ENCODE measurements at places on chromosomes 3 and 15.

- DNase-seq: no peak
These were observed 2.9 kb downstream of the NRROS start for GRCh38 chr3:196642434-196642833.

GRCh38 chr3:7640787-7641186 is 779.9 kb downstream of the GRM7 start:
- no peak for DNase-seq

- no peak for DNase-seq
These were observed 82.0 kb downstream of the ZIC4 start for GRCh38 chr3:147324356-147324755.

DNA sequence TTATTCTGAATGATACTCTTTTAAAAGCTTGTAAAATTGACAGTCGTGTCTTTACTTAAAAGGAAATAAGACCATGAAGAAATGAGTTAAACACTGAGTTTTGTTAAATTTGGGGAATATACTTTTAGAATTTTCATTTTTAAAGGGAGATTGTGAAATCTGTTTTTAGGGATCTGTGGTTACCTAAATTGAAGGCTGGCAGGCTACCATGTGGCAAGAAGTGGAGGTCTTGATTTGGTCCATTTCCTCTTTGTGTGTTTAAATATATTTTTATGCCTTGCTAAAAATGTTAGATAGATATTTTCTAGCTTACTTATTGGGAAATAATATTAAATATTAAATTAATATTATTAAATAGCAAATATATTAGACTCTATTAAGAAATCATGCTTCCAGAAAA is 36.6 kb upstream of the SLC22A13 start:
- DNase-seq: no peak

DNA sequence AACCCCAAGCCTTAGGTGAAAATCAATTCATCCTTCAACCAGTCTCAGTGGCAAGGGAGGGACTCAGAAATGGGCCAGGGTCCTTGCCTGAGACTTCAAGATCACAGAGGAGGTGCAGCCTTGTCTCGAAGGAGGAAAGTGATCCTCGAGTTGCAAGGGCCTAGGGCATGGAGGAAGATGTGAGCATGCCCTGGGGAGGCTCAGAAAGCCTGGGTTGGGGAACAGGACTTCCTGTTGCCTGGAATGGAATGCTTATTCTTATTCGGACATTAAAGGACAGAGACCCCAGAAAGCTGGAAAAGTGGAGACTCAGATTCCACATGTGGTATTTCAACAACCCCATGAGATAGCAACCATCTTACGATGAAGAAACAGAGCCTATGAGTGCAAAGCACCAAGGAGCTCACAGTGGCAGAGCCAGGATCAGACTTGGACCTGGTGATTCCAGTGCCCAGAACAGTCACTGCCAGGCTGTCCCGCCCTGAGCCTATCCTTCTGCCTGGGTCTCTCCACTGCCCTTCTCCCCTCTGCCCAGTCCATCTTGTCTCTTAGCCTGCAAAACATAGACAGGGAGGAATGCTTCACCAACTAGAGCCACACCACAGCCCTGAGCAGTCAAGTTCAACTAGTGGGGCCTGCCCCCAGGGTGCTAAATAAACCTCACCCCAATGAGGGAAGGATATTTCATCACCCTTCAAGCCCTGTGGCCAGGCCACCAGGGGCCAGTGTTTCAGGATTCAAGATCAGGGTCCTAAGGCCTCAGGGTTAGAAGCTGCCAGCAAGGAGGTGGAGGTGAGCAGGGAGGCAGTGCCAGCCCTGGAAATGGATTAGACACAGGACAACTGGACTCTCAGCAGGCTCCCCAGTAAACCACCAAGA is 21.9 kb downstream of the DAPK2 start:
- no peak for DNase-seq

GRCh38 chr3:43181202-43181821 is 75.4 kb upstream of the POMGNT2 start:
- no peak for DNase-seq

- no peak for DNase-seq
These were observed 435.7 kb downstream of the DIPK2A start for GRCh38 chr3:144407335-144407734.

DNA sequence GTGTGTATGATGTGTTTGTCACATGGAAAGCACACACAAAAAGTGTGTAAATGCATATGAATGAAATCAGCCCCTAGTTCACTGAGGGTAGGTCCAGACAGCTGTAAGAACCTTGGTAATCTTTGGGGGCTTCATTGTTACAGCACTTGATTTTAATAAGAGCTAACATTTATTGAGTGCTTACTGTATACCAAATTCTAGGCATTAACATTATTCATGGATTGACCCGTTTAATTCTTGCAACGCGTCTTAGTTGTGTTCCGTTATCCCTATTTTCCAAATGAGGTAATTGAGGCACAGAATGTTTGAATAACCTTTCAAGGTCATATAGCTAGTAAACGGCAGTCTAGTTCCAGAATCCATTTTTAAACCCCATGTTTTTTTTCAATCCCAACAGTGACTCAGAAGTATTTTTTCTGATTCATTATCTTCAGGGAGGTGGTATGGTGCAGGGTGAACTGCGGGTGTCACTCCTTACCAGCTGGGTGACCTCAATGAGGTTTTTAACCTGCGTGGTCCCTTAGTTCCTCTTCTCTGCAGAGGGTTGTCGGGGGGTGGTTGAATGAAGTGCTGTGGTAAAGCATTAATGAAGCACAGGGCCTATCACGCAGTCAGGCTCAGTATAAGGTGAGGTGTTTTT is 14.2 kb downstream of the RAB8B start:
- no peak for DNase-seq

DNA sequence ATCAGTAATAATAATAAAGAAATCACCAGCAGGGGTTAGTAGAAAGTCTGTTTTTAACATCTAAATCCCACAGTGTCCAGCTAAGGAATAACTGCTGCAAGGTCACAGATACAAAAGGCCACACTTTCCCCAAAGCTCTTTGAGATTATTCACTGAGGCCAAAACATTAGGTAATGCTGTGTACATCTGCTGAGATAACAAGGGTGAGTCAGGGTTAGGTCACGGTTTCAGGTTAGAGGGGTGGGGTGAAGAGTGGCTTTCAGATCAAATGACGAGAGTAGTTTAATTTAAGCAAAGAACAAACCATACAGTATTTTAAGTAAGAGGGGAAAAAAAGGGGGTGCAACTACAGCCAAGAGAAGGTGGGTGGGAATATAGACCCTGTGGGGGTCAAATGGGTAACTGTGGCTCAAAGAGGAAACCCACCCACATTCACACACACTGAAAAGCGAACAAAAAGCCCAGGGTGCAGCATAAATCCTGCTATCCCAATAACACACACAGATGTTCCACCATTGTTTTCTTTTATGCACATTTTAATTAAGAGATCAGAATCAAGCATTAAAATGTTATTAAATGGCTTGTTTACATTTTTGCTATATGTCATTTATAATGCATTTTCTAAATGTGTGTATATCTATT is 412.9 kb downstream of the TIGIT start:
- DNase-seq: no peak

- DNase-seq: no peak
These were observed 151.1 kb downstream of the DOCK3 start for GRCh38 chr3:50825841-50826240.

DNA sequence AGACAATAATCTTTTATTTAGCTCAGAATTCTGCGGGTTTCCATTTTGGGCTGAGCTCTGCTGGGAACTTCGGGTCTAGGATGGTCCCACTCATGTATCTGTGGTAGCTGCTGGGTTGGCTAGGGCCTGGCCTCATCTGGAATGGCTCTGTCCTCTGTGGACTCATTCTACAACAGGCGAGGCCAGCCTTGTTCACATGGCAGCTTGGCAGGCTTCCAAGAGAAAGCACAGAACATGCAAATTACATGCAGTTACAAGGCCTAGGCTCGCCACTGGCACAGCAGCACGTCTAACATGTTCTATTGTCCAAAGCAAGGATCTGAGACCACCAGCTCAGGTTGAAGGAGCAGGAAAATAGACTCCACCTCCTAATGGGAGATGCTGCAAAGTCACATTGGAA is 431.4 kb downstream of the PDCD6IP start:
- DNase-seq: no peak

- DNase-seq: no peak
These were observed 9.8 kb upstream of the ANKDD1A start for GRCh38 chr15:64901914-64902313.

DNA sequence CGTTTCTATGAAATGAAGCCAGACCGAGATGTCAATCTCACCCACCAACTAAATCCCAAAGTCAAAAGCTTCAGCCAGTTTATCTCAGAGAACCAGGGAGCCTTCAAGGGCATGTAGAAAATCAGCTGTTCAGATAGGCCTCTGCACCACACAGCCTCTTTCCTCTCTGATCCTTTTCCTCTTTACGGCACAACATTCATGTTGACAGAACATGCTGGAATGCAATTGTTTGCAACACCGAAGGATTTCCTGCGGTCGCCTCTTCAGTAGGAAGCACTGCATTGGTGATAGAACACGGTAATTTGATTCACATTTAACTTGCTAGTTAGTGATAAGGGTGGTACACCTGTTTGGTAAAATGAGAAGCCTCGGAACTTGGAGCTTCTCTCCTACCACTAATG is 41.9 kb upstream of the TRA2B start:
- DNase-seq: no peak

DNA sequence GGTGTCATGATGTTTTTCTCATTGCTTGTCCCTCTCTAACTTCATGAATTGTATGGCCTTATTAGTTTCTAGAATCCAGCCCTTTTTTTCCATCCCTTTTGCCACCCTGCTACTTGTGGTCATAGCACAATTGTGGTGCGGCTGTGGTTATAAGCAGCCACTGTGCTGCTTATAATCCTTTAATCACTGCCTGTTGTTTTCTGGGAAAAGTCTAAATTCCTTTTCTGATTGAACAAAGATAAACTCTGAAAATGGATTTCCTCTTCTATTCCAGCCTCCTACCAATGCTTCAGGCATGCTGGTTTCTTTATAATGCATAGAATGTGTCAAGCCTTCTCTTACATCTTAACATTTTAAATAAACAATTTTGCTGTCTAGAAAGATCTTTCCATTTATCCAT is 319.5 kb downstream of the C3orf38 start:
- no peak for DNase-seq

DNA sequence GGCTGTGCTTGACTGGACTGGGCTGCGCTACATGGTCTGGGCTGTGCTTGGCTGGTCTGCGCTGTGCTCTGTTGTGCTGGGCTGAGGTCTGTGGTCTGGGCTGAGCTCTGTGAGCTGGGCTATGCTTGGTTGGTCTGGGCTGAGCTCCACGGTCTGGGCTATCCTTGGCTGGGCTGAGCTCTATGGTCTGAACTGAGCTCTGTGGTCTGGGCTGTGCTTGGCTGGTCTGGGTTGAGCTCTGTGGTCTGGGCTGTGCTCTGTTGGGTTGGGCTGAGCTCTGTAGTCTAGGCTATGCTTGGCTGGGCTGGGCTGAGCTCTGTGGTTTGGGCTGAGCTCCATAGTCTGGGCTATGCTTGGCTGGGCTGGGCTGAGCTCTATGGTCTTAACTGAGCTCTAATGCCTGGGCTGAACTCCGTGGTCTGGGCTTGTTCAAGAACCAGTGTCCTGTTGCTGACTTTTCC is 92.0 kb downstream of the PLXNA1 start:
- DNase-seq: peak; percentile 63

DNA sequence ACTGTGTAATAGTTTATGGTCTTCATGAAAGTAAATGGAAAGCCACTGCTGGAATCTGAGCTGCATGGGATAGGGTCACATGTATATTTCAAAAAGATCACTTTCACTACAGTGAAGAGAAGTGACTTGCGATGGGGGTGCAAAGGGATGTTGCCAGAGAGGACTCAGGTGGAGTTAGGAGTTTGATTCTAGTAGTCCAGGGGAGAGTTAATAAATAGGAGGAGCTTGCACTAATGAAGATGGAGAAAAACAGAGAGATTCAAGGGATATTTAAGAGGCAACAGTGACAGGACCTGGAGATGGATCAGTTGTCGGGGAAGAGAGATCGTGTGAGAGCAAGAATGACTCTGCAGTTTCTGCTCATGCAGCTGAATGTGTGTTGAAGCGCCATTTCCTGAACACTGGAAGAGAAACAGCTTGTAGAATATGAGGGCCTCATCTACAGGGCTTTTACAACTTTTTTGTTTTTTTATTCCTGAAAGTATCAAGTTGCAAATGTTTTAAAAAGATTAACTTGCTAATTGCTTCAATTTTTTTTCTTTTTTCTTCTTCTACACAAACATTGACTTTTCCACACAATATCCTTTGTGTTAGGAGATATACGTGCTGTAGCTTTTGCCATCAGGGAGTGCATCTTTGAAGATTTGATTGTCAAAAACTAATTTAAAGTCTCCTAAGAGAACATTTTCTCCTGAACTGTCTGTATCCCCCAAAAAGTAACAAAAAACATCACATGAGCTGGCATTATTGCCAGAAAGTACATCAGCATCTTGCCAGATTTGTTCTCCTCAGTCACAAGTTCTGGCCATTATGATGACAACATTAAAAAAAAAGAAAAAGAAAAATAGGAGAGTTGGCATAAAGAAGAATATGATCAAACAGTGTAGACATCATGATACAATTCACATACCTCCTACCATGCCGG is 37.5 kb downstream of the SETMAR start:
- DNase-seq: no peak

- DNase-seq: no peak
These were observed 480.5 kb upstream of the CBLB start for GRCh38 chr3:106349191-106349881.
